ENCODE measurements at places on chromosomes 7 and 10.

DNA sequence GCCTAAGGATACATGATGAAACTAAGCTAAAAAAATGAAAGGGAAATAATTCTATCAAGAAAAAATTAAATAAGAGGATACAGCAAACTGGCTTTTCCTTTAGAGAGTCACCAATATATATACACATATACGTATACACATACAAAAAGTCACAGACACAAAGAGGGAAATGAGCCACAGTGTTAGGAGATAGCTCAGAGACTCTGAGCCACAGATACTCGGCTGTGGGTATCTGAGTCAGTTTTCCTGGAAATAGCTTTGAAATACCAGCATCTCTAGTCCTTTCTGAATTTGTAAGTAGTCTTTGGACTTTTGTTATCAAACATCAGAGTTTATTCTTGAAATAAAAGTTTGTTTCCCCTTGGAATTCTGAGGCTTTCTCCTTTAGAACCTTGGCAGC lies 111.8 kb downstream of the TBXAS1 start:
- no peak for DNase-seq

DNA sequence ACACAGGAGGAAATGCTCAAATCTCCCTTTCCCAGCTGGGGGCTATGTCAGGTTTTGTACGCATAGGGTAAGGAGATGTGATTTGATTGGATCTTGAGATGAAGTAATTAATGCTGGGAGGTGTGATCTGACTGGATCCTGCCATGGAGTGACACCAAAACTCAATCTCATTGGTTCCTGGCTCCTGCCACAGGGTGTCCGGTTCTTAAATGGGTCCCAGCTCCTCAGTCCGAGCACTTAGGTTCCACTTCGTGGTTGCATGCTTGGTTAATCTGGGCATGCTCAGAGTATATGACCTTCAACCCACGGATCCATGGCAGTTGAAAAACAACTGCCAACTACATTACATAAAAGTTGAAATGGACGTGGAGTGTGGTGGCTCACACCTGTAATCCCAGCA lies 3.1 kb upstream of the ZNF12 start:
- peak; percentile 11 for DNase-seq

- no peak for DNase-seq
These were observed 30.4 kb downstream of the LRRC4 start for GRCh38 chr7:128000854-128001265.

DNA sequence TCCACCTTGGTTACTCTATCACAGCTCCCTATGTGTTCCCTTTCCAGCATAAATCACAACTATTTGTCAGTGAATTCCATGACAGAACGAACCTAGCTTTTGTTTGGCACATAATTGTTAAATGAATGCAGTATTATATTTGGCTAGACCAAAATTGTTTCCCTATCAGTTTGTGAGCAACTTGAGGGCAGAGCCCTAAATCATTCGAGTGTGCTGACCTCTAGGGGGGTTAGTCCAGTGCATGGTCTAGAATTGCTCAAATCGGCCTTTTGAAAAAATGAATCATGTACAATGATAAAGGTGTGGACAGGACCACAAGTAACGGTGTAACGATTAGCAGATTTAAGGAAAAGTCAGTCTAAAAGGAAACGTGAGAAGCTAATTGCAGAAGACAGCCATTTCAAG lies 475 bp upstream of the NRBF2 start:
- DNase-seq, result no peak

DNA sequence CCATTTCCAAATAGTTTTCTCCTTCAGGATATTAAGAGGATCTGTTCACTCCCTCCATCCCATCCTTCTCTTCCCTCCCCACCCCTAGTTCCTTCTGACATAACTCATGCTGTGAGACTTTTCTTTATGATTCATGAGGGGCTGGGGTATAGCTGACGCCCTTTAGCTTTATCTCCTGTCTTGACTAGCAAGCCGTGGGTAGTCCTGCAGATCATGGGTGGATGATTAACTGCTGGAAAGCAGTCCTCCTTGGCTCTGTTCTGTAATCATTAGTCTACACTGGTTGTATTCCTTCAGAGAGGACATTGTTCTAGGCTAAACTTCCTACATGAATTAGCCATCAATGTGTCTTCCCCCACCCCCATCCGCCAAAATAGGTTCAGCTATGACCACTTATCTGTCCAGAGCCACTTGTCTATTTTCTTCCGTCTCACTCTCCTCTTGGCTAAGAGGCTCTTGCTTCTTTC lies 135.4 kb downstream of the LRRC4 start:
- DNase-seq, result no peak

DNA sequence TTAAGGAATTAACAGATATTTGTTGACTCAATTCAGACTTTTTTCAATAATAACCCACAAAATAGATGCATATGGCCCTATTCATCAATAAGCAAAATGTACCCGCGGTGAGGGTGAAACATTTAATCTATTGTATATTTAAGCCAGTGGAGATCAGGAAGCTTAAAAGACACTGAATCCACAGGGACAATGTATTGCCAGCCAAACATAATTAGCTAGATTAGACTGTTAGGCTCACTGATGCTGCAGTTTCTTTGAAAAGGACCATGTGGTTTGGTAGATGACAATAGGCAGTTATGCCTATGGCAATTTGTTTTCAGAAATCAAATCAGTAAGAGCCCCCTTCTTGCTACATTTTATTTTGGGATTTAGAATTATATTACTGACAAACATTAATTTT lies 87.3 kb upstream of the PLXDC2 start:
- DNase-seq, result peak; percentile 8

DNA sequence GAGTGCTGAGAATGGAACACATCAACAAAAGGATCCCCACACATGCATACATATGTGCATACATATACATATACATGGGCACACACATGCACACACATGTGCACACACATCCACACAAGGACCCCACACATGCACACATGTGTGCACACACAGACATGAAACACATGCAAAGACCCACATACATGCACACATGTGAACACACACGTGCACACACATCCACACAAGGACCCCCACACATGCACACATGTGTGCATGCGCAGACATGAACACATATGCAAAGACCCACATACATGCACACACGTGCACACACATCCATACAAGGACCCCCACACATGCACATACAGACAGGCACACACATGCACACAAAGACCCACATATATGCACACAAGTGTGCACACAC lies 104.4 kb upstream of the ADARB2 start:
- no peak for DNase-seq

DNA sequence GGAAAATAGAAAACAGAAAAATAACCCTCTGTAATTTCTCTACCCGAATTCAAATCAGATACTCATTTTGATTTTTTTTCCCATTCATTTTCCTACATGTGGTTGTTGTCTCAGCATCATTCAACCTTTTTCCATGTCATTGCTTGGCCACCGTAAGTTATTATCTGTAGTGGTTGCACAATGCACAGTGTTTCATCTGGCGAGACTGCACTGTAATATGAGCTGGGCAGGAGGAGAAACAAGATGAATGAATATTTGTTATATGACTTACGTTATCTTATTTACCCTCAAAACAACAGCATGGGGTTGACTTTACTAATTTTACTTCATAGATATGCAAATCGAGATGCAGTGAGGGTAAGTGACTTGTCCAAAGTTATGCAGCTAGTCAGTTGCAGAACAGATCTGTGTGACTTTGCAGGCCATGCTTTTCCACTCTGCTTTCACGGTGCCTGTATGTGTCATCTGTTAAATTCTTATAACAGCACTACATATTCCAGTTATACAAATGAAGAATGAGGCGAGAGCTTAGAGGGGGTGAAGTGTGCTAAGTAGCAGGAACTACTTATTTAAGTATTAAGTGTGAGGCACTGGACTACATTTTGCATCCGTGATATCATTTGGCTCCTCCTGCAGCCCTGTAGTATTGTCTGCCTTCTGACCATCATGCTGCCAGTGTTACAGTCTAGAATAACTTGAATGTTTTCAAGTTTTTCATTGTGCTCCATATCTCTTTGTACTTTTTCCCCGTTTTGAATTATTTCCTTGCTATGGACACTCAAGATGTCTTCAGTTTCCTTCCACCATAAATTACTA lies 56.7 kb downstream of the ZMYND11 start:
- no peak for DNase-seq

GRCh38 chr10:34967335-34967880 lies 122.7 kb downstream of the CUL2 start:
- no peak for DNase-seq

DNA sequence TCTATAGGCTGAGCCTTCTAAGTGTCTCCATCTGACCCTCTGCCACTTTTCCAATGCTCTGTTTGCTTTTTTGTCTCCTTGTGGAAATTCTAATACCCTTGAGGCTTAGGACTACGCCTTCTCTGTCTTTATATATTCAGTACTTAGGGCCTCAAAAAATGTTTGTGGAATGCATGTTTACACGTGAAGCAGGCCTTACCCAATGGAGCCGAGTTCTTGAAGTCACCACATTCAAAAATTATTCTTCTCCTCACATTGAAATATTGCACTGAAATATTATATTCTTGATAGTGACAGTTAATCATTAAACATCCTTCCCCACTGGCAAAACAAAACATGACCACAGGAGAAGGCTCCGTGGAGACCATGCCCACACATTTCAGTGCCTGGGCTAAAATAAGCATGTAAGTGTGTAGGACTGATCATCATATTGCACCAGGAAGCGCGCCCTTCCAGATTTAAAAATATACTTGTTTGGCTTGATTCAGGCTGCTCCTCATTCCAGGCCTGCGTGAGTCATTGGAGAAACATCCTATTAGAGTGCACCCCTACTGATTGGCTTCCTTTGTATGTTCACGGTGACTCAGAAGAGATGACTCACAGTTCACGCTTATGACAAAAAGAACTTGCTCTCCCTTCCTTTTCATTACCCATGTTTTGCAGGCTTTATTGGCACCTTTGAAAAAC lies 307.4 kb upstream of the AOAH start:
- no peak for DNase-seq

- no peak for DNase-seq
These were observed 7.2 kb upstream of the RALA start for GRCh38 chr7:39616138-39616537.

GRCh38 chr10:47237316-47238260 lies 62.4 kb upstream of the GDF10 start:
- no peak for DNase-seq

DNA sequence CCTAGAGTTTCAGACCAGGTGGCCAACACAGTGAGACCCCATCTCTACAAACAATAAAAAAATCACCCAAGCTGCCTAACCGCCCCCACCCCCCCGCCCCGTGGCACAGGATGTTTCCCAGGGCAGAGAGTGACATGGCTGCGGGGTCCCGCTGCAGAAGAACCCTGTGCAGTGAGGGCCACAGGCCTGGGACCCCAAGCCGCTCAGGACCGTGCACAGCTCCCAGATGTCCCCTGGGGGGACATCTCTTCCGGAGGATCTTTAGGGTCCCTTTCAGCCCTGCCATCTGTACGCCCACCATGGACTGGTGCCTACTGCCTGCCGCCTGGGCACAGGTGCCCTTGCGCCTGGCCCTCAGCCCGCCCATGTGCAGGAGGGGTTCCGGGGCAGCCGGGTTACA lies 373.6 kb downstream of the DNAJB6 start:
- no peak for DNase-seq

- peak; percentile 46 for DNase-seq
These were observed 1.8 kb downstream of the HNRNPA2B1 start for GRCh38 chr7:26198781-26199169.

GRCh38 chr7:132134814-132135445 lies 441.3 kb downstream of the PLXNA4 start:
- no peak for DNase-seq

Data from NCI-H82 (cell line).